ENCODE measurements at places on chromosomes 4 and X. TPM values are rescaled to one million over a fixed set of nuclear protein-coding genes. Genes with fewer than 3 reads are reported as not detected.

SPIN4 gene
- 2.3 TPM for total RNA-seq

DNA sequence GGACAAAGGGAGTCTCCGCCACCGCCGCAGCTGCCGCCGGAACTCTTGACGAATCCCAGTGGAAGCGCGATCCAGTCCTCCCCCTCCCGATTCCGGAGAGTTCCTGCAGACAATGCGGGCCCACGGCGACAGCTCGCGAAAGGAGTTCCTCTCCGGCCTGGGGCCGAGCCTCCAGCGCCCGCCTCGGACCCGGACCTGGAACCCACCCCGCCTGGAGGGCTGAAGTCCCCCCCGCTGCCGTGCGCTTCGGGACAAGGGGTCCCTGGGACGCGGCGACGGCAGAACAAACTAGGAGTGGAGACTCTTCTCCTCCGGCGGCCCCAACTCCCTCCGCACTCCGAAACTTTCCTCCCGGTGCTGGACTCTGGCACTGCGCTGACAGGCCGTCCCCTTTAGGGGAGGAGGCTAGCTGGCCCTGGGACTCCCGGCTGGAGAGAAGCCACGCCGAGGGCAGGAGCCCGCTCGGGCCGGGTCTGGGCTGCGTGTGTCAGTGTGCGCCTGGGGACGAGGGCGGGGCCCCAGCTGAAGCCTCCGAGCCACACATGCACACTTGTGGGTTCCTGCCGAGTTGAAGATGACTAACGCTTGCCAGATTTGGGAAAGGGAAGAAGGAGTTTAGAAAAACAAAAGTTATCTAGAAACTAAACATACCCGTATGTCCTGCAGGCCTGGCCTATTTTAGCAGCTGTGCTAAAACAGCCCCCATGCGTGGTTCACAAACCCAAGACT lies at the start of gene ANTXR2:
ANTXR2 (minus strand) TSS at position 486 of the 729 bp plus-strand sequence. CDS start 669 bp downstream, outside the sequence.
- DNase-seq: peak; percentile 91

DNA sequence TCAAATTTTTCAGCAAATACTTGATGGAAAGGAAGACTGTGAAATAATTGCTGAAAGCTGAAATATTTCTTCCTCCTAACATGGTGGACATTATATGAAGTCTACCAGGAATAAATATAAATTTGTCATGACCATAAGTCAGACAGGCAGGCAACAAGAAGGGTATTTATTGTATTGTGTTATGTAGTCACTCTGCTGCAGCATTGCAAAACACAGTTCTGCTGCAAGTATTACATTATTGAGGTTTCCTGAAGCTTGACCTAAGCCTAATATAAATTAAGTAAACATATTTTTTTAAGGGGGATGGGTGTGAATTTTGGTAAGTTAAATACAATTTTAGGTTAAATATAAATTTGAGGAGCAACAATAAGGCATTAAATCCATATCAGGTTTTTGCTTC lies 60.2 kb upstream of the MAOA start:
- no peak for DNase-seq

AREG gene
- total RNA-seq: 9.9 TPM

DNA sequence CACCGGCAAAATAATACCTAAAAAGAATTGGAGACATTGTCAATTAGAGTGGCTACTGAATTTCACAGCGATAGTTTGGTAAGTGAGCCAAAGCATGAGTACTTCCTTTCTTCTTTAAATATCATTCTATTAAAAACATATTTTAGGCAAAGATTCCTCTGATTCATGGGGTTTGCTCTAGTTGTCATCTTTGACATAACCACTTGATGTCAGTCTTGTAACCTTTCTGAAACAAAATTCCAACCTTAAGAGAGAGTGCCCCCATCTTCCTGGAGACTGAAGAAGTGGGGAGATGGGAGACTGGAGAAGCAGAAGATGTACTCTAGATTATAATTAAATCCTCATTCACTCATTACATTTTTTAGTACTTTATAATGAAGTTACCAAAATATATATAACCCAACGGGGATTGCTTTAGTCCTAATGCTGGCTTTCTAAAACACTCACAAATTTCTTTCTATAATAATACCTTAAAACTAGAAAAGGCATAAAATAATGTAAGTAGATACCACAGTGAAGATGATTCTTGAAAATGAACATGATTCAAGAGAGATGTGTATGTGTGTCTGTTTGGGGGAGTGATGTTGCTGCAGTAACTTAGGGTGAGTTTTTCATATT lies 96.4 kb downstream of the EMCN start:
- DNase-seq: no peak

- no peak for DNase-seq
Measured at GRCh38 chr4:73744203-73744602, 3.8 kb downstream of the CXCL8 start.

DCAF4L1 gene
- total RNA-seq: 0.12 TPM

GRCh38 chr4:30847958-30848357 lies 127.8 kb downstream of the PCDH7 start:
- DNase-seq: no peak

GRCh38 chr4:150237110-150237872 lies 159.0 kb downstream of the DCLK2 start:
- DNase-seq: no peak

PCGF3 gene
- total RNA-seq: 60.6 TPM

SPANXA2 gene
- not detected for total RNA-seq

DNA sequence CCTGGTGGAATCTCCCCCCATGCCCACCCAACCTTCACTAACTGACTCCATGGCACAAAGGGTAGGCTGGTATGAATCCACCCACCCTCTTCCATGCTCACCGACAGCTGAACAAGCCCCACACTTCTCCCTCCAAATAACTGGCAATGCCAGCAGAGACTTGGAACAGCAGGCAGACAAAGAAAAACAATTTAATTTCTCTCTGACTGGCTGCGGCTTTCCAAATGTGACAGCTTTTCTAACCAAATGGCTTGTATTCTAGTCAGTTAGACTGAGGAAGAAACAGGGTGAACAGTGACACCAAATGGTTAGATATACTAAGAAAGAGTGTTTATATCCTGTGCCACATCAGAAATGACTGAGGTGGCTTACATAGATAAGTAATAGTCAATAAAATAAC lies 199.3 kb upstream of the ADAMTS3 start:
- no peak for DNase-seq

BEX1 gene
- 3.8 TPM for total RNA-seq

DNA sequence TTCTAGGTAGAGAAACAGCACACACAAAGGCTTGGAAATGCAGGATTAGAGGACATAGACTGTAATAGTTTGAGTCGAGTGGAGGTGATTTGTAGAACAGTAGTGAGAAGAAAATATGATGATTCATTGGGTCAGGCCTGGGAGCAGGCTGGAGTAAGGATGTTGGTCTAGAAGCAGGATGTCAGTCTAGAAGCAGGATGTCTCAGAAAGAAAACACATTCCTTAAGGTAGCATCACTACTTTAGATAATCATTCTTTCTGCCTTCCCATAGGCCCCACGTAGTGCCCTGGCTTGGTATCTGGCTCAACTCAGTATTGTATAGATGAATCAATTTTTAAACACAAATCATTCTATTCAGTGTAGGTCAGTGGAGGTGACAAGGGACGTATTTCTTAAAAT lies 11.2 kb upstream of the DACH2 start:
- no peak for DNase-seq

- no peak for DNase-seq
Measured at GRCh38 chr4:4501679-4502078, 40.2 kb downstream of the STX18 start.

- no peak for DNase-seq
Measured at GRCh38 chr4:78065508-78066192, 8.5 kb downstream of the FRAS1 start.

PRR27 gene
- not detected for total RNA-seq

GRCh38 chr4:2482693-2483092 lies 13.8 kb downstream of the RNF4 start:
- peak; percentile 64 for DNase-seq

GRCh38 chrX:134933248-134933647 lies 57.5 kb upstream of the SMIM10 start:
- DNase-seq: no peak

USP51 gene
- total RNA-seq: 1.9 TPM

DNA sequence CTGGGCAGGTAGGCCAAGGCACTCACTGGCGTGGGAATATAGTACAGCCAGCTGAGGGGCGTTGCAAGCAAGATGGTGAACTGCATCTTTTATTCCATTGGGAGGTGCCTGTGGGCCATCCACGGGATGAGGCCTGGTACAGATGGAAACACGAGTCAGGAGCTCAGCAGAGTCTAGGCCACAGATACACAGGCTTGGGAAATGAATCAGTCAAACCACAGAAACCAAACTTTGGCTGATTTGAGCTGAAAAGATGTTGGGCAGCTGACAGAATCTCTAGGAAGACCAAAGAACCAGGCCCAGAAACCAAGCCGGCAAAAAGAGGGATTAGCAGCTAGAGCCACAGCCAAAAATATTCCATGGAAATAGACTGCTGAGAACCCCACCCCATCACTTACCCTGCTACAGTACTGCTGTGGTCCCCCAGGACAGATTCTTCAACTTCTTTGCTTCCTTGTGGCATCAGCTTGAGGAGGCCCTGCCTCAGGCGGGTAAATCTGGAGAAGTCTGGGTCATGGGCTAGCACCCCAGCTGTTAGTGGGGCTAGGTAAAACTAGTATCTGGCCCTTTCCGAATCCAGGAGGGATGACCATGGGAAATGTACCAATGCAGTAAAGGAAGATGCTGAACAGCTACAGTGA lies 75.4 kb downstream of the TMEM131L start:
- no peak for DNase-seq

NWD2 gene
- 0.09 TPM for total RNA-seq

DNA sequence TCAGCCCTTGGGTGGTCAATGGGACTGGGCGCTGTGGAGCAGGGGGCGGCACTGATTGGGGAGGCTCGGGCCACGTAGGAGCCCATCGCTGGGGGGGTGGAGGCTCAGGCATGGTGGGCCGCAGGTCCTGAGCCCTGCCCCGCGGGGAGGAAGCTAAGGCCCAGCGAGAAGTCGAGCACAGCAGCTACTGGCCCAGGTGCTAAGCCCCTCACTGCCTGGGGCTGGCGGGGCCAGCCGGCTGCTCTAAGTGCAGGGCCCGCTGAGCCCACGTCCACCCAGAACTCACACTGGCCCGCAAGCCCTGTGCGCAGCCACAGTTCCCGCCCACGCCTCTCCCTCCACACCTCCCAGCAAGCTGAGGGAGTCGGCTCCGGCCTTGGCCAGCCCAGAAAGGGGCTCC lies 66.4 kb downstream of the ZNF141 start:
- no peak for DNase-seq

- DNase-seq: no peak
Measured at GRCh38 chr4:10730019-10730418, 45.5 kb upstream of the CLNK start.

DNA sequence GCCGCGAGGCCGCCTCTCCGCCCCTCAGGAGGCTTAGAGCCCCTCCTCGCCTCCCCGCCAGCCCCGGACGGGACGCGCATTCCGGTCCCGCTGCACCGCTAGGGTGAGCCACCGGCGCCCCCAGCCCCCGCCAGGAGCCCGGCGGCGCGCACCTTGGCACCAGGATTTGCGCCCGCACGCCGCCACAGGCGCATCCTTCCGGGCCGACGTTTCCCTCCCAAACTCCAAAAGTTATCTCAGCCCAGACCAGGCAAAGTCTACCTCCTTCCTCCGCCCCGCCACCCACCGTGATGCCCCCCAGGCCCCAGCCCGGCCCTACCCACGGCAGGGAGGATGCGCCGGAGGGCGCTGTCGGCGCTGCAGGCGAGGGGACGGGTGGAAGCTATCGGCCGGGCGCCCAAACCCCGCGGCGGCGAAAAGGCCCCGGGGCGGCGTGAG lies 538 bp downstream of the SCML2 start:
- no peak for DNase-seq

NAP1L2 gene
- total RNA-seq: 4.4 TPM

- DNase-seq: peak; percentile 90
Measured at GRCh38 chr4:6917461-6918271, 8.0 kb downstream of the TBC1D14 start.

GRCh38 chr4:67751260-67751659 lies 2.9 kb downstream of the GNRHR start:
- no peak for DNase-seq

LINC00632 gene
- total RNA-seq: 61.2 TPM

DNA sequence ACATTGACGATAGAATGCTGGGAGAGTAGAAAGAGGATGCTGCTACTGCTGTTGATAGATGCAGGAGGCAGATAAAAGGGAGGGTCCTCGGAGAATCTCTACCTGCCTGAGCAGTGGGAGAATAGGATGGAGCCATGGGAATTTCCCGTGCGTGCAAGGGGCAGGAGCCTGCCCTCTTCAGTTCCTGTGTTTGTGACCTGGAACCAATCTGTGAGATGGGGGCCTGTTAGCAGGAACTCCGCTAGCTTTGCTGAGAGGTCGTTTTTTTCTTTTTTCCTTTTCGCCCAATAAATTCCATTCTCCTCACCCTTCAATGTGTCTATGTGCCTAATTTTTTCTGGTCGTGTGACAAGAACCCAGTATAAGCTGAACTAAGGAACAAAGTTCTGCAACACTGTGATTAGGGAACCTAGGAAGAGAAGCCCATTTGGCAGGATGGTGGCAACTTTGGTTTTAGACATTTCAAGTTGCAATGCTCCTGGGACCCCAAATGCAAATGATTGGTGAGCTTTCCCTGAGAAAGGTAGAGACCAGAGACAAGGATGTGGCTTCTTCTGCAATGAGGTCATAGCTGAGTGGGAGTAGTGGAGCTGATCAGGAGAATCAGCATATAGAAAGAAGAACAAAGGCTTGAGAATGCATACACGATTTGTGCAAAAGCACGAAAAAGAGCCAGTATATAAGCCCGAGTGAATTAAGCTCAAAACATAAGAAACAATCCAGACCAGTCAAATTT lies 23.9 kb downstream of the SLC39A8 start:
- no peak for DNase-seq

DNA sequence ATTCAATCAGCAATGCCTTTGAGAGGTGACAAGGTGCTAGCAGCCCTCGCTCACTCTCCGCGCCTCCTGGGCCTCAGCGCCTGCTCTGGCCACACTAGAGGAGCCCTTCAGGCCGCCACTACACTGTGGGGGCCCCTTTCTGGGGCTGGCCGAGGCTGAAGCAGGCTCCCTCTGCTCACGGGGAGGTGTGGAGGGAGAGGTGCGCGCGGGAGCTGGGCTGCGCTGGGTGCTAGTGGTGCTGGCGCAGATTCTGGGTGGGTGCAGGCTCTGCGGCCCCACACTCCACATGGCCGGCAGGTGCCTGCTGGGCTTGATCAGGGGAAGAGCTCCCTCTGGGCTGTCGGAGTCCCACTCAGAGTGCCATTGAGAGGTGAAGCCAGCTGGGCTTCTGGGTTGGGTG lies 351.0 kb downstream of the GASK1B start:
- DNase-seq: no peak

KCND1 gene
- 6.5 TPM for total RNA-seq

- no peak for DNase-seq
Measured at GRCh38 chrX:119762718-119763117, 4.3 kb downstream of the SOWAHD start.

DNA sequence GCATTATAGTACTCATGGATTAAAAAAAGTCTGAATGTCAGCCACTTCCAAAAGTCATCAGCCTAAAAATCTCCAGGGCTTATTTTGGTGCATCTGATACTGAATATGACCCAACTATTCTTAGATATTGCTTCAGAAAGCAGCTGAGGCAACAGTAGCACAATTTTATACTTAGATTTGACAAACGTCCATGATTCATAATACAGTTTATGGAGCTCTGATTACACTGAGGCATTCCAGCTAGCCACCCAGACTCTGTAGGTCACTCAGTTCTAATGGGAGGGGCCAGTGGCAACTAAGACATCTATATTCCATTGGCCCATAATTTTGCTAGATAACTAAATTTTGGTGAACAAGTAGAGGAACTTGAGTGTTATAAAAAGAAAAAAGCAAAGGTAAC lies 10.3 kb downstream of the SPATA4 start:
- DNase-seq: no peak

All from mucosa of gallbladder (tissue), 1 donor.